Neuronal stem cell (in vitro differentiated cells): ENCODE measurements at places on chromosomes 3 and 15.

DNA sequence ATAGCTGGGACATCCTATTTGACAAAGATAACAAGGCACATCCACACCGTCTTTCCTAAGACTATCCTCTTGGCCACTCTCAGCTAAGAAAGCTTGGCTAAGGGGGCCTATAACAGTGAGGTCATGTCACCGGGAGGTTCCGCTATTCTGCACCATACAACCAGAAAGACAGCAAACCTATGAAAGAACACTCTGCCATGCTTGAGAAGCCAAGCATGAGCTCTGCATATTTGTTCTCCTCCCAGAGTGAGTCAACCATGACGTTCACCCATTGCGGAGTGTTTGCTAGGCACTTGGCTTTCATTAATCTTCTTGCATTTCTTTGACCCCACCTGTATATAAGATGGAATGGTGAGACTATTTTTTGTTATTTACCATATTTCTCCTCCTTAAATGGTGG lies 141.2 kb downstream of the GMNC start:
- DNase-seq, result no peak

DNA sequence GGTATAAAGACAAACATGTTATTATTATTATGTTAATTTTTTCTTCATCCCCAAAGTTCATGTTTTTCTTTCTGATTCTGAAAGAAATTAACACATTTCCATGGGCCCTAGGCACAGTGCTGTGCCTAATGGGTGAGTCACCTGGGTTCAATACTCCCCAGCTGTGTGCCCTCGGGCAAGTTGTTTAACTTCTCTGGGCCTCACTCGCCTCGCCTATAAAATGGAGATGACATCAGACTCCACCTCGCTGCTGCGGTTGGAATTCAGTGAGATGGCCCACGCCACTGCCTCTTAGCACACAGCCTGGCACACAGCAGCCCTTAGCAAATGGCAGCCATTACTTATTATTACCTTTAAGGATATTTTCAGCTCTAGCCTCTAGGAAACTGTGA lies 22.6 kb downstream of the DNASE1L3 start:
- no peak for DNase-seq

DNA sequence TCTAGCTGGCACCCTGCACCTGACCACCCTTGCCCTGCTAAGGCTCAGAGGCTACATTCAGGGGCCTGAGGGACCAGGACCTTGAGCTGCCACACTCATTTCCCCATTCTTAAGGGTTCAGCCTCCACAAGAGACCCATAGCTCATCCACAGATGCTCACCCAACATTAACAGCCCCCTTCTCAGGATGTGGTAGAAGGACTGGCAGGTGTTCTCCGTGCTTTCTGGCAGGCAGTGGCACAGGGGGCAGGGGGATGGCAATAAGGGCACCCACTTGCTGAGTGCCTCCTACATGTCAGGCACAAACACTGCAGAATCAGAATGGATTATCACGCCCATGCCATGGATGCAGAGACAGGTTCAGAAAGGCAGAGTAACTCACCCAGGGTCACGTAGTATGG lies 9.4 kb downstream of the MAPKAPK3 start:
- no peak for DNase-seq

DNA sequence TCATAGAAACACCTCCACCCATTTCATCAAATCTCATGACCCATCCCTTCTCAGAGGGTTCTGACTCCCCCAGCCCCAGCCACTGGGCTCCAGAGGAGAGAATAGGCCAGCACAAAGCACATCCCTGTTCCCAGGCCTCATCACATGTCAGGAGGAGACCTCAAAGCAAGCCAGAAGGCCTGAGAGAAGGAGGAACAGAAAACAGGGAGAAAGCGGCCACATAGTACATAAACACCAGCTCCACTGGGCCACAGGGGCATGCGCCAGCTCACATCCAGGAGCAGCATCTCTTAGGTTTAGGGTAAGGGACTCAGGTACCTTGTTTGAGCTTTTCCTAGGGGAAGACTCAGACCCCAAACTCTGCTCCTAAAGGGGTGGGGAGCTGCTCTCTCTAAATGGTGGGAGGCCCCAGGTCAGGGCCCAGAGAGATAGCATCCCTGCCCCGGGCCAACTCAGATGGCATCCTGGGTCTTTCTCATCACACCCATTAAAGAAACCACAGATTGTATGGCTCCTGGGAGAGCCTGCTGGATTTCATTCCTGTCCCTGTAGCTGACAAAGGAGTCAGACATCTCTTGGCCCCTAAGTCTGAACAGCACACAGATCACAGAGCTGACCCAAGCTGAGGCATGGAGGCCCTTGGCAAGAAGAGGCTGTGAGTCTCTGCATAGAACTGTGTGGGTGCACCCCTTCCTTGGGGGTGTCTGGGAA lies 2.5 kb downstream of the SHF start:
- no peak for DNase-seq

GRCh38 chr15:53165988-53166683 lies 376.0 kb upstream of the ONECUT1 start:
- DNase-seq, result no peak

GRCh38 chr3:195903950-195904290 lies 4.4 kb downstream of the TNK2 start:
- DNase-seq, result no peak

DNA sequence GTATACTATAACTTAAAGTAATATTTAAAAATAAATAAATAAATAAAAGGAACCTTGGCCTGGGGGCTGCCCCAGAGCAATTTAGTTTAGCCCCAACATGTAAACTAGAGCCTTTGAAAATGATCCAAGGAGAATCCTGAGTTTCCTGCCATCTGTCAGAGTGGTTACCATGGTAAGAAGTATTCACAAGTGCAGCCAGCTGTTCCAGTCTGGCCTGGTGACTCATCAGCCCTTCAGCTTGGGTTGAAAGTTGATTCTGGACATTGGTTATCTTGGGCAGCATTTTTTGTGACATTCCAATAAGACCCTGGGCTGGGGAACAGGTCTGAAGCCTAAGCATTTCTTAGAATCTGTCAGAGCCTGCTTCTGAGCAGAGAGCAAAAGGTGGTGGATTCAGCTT lies 72.7 kb upstream of the LRTM1 start:
- DNase-seq, result no peak

DNA sequence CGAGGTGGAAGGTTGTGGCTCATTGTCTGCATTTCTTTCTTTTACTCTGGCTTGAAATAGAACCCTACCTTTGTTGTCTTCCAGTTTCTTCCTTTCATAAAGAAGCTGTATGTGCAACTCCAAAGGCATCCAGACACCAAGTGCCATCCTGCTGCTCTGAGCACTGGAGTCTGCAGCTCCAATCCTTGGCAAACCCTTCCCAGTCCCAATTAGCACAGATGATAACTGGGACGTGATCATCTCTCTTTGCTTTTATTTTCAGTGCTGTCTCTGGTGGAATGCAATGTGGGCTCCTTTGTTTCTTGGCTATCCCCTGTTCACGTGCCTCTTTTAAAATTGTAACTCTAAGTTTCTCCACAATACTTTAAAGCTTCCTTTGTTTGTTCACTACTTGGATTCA lies 140.9 kb downstream of the AQP9 start:
- DNase-seq, result no peak

DNA sequence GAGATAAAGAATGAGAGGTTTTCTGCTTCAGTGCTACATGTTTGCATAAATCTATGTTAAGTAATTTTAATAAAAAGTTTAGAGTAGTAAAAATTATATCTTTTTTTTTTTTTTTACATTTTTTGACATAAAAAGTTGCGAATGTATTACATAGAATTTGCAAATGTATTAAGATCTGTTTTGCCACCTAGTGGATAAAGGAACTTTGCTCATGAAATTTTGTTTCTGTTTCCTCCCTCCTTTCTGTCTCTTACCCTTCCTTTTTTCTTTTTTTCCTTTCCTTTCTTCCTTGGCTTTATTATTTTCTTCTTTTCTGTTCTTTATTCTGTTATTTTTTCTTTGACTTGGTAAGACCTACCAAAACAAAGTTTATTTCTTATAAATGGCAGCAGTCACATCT lies 58.5 kb upstream of the UTS2B start:
- no peak for DNase-seq

DNA sequence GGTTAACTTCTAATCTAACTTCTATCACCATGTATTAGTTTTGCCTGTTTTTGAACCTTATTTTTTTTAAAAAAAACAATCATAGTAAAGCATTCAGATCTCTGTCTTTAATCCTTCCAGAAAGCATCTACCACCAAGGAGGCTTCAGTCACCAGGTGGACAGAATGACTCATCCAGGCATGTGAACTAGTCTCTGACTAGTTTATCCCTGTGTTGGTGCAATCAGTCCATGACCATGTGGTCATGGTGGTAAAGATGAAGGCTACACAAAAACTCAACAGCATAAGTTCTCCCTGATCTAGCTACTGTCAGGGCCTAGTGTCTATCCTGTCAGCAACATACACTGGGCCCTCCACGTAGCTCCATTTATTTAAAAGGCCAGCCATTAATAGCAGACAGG lies 750.6 kb downstream of the AGBL1 start:
- DNase-seq, result no peak

GRCh38 chr3:106093616-106094015 lies 224.8 kb upstream of the CBLB start:
- no peak for DNase-seq

GRCh38 chr3:179796421-179796820 lies 143.6 kb downstream of the USP13 start:
- DNase-seq, result no peak

- DNase-seq, result no peak
These were observed 54.7 kb upstream of the TAMM41 start for GRCh38 chr3:11901286-11901875.

GRCh38 chr15:89058876-89059405 lies 29.3 kb upstream of the ABHD2 start:
- DNase-seq, result no peak

DNA sequence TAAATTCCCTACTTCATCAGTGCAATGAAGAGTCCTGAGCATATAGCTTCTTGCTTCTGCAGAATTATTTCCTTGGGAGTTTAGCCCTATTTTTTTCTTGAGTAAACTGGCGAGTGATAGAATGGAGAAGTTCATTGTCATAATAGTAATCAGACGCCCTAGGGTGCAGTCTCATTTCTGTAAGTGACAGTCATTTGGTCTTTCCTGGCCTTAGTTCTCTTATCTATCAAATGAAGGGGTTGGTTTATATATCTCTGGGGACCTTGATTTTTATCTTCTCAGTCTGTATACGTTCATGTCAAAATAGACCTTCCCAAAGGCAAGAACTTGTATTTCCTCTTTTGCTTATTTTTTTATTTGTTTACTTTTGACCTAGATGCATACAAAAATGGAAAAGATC lies 9.9 kb upstream of the ALPK3 start:
- no peak for DNase-seq

DNA sequence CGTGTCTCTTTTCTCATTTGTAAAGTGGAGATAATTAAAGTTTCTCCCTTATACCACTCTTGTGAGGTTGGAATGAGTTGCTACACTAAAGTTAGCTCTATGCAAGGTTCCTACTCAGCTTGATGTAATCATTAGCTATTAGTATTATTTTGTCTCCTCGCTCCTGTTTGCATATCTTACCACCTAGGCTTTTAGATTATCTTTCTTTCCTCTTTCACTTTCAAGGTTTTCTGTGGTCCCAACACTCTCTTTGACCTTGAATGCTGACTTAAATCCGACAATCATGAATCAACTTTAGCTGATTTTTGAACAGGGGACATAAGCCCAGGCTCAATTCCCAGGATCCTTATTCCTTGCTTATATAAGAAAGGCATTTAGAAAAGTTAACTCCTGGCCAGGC lies 769.7 kb upstream of the GRM7 start:
- DNase-seq, result no peak

GRCh38 chr3:108493862-108494261 lies 16.5 kb downstream of the MYH15 start:
- DNase-seq, result no peak

GRCh38 chr3:177594096-177594495 lies 396.8 kb upstream of the TBL1XR1 start:
- no peak for DNase-seq

- no peak for DNase-seq
These were observed 397.1 kb downstream of the TIGIT start for GRCh38 chr3:114690911-114691310.

DNA sequence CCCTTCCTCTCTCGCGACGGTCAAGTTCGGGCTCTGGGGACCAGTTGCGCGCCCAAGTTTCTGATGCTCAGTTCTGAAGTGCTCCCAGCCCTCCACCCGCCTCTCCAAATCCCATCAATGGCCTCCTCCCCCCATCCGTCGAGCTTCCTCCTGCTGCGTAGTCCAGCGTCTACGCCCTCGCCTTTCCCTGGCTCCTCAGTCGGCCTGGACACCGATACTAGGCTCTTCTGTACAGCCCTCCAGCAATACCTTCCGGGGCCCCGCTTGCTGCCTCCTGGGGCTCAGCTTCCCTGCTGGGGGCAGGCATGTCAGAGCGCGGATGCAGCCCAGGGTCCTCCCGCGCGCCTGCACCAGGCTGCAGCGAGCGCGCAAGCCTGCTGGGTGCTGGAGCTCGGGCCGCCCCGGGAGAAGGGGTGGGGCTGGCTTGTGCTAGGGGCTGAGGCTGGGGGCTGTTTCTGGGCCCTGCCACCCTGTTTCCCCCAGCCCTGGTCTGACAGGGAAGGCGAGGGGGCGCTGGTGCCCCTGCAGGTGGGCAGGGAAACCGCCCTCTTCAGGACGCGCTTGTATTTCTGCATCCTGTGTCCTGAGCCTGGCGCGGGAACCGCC lies 353.3 kb upstream of the SUCLG2 start:
- peak; percentile 48 for DNase-seq

- no peak for DNase-seq
These were observed 244.5 kb upstream of the SUCLG2 start for GRCh38 chr3:67898916-67899315.

- DNase-seq, result no peak
These were observed 39.0 kb downstream of the CYP11A1 start for GRCh38 chr15:74328331-74329056.

DNA sequence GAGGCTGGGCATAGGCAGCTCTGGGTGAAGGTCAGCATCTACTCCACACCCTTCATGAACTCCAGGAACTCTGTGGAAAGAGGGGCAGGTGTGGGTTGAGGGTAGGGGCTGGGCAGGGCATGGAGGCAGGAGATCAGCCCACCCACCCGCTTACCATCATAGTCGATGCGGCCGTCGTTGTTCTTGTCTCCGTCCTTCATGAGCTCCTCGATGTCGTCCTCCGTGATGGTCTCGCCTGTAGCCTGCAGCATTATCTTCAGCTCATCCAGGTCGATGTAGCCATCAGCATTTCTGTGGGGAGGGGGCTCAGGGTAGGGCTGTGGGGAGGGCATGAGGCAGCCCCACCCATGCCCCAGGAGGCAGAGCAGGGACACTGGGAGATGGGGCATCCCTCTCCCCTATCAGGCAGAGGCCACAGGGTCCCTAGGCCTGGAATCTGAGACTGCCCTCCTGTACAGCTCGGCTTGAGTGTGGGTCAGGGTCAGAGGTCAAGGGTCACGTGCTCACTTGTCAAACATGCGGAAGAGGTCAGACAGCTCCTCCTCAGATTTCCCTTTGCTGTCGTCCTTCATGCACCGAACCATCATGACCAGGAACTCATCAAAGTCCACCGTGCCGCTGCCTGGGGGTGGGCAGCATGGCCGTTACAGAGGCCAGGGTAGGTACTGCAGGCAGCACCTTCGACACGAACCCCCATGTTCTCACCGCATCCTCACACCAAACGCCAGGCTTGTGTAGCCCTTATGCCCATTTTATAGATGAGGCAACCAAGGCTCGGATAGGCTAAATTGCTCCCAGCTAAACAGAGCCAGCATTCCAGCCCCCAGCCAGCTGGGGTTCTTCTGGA lies 2.4 kb downstream of the TNNC1 start:
- DNase-seq, result no peak

- no peak for DNase-seq
These were observed 495.8 kb downstream of the GABRG3 start for GRCh38 chr15:27466758-27467157.

- DNase-seq, result no peak
These were observed 435.4 kb downstream of the WDR72 start for GRCh38 chr15:53324061-53324460.
